Mesothelial cell of epicardium (in vitro differentiated cells): ENCODE measurements at places on chromosomes 4 and X.

- no peak for DNase-seq
Observed at GRCh38 chrX:136870064-136870463, 10.5 kb downstream of the RBMX start.

GRCh38 chrX:153818571-153819383 is 11.6 kb downstream of the PDZD4 start:
- no peak for DNase-seq

DNA sequence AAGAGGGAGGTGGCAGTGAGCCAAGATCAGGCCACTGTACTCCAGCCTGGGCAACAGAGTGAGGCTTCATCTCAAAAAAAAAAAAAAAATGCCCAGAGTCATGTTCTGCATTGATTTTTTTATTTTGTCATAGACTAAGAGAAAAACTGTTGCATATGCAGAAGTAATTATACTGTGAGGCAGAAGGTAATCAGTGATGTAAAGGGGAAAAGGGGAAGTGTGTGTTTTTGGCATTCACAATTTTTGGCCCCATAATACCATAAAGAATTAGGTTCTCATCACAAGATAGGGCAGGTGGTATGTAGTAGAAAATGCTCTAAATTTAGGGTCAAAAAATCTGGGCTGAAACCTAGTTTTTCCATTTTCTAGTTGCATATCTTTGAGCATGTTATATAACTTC is 47.3 kb upstream of the GAB1 start:
- no peak for DNase-seq

DNA sequence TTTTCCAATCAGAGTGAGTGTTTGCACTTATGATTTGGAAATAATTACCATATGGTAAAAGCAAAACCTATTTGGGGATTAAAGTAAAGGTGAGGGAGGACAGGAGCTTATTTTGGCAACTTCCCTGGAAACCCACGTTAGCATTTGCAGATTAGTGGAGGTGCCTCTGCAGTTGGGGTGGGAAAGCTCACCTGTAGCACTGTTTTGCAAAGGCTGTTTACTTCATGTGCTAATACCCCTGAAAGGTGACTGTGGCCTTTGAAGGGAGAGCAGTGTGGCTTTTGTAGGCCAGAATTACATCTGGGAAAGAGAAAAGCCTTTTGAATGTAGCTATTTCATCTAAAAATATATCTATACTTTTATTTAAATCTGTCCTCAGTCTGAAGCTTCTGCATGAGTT is 9.4 kb downstream of the SUPT20HL1 start:
- DNase-seq = no peak

DNA sequence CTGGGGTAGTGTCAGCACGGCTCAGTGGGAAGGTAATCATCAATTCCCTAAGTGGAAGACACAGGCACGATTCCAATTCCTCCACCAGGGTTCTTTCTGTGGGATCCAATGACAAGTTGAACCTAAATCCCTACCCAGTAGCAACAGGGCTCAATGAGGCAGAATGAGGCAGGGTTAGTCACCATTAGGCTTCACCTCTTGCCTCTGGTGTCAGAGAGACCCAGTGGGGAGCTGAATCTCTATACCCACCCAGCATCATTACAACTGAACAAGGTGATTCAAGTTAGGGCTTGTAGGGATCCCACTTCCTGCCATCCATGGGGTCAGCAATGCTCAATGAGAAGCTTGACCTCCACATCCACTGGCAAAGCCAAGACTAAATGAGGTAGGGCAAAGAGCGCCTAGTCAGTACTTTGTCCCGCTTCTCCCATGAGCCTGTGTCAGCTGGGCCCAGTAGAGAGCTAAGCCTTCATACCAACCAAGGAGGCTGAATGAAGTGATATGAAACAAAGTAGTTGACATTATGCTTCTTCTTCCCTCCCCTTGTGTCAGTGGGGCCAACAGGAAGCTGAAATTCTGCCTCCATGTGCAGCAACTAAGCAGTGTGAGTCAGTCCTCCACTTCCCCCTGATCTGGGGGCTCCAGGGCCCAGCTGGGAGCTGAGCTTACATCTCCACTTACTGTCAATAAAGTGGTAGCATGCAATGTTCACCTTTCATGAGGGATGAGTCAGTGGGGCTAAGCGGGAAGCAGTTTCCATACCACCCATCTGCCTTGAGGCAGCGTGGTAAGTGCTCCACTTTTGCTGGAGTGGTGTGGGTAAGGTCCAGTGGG is 36.4 kb upstream of the RBM41 start:
- no peak for DNase-seq

GRCh38 chr4:36716874-36717273 is 435.5 kb downstream of the DTHD1 start:
- no peak for DNase-seq

GRCh38 chrX:107706309-107706708 is 69.3 kb downstream of the TSC22D3 start:
- no peak for DNase-seq

DNA sequence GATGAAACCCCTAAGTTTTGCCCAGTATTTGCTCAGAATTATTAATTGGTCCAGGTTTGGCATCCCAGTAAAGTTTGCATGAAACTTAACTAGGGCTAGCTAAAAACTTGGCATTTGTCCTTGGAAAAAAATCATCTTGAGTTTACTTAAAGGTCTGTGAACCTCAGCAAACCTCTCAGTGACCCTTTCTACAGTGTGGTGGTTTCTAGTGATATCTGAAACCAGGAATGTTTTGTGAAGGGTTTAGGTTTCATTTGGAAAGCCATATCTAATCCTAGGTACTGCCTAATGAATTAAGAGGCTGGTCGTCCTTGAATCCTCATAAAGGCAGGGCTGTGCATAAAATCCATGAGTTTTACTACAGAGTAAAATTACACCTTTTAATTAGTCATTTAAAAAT is 218.5 kb upstream of the ANKRD50 start:
- DNase-seq = no peak

DNA sequence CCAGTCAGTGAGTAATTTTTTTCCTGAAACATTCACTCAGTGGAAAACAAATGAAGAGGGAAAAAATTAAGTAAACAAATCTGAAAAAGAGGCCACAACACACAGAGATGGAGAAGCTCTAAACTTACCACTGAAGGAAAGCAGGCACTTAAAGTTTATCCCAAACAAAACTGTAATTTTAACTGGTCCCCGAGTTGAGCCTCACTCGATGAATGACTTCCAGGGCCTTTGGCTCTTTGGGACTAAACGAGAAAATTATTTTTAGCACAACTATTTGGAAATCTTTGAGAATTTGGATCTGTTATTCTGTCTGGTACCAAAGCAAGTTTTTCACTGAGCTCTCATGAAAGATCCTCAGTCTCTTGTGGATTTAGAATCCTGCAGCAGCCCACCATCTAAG is at the start of gene C1QTNF7:
C1QTNF7 (plus strand) TSS at position 333 of the 400 bp plus-strand sequence. CDS start 7,711 bp downstream, outside the sequence.
- DNase-seq = no peak

GRCh38 chr4:159416073-159416472 is 313.2 kb downstream of the RAPGEF2 start:
- no peak for DNase-seq

- DNase-seq = peak; percentile 5
Observed at GRCh38 chrX:47587091-47587891, 5.1 kb downstream of the TIMP1 start.

DNA sequence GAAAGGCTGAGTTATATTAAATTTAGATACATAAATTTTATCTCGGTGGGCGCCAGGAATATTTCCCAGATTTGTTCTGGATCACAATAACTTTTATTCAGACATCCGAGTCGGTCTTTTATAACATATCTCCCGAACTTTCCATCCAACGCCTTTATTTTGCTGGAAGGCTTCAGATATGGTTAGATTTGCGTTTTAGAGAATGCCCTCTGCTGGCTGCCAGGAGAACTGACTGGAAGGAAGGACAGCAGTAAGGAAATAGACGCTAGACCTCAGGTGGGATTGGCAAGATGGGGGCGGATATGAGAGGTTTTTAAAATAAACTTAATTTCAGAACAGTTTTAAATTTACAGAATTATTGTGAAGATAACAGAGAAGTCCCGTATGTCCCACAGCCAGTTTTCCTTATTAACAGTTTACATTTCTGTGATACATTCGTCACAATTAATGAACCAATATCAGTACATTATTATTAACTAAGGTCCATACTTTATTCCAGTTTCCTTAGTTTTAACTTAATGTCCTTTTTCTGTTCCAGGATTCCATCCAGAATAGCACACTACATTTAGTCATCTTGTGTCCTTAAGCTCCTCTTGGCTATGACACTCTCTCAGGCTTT is 4.6 kb upstream of the KANTR start:
- no peak for DNase-seq

DNA sequence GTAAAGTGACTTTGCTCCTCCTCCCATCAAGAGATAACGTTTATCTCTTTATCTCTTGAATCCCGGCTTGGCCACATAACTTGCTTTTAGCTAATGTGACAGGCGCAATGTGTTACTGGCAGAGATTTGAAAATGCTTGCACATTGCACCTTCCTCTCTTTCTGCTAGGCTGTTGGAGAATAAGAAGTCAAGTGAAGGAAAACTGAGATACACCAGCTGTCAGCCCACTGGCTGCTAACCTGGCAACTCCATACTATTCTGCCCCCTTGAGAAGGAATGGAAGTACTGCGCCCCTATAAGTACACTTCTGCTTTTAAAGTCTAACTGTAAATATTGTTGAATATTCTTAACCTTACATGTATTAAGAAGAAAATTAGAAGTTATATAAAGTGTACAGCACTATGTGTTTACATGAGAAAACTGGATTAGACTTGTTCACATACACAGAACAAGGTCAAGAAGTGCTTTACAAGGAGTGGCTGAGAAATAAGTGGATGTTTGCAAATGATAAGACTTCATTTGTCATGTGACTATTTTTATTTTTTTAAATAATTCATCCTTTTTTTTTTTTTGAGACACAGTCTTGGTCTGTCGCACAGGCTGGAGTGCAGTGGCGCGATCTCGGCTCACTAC is 424.5 kb upstream of the CTSO start:
- DNase-seq = no peak

DNA sequence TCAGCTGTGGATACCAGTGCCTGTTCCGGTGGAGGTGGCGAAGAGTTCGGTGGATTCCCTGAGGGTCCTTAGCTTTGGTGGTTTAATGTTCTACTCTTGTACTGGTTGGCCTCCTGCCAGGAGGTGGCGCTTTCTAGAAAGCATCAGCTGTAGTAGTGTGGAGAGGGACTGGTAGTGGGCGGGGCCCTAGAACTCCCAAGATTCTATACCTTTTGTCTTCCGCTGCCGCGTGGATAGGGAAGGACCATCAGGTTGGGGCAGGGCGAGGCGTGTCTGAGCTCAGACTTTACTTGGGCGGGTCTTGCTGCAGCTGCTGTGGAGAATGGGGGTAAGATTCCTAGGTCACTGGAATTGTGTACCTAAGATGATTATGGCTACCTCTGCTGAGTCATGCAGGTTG is 390.3 kb downstream of the FAM47A start:
- no peak for DNase-seq

DNA sequence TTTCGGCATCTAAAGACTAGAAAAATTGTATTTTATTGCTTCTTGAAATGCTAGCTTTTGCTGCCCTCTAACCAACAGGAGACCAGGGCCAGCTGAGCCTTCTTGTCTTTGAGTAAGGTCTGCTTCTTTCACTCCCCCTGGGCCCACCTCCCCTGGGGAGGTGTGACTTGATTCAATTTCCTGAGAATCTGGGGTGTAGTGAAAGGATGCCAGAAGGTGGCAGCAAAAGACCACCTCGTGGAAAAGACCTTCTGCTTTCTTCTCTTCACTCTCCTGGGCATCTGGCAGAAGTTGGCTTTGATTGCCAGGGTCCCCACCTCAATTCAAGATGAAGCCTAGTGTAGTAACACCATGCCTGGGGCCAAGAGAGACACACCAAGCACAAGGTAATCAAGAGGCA is 96.5 kb upstream of the MAOA start:
- no peak for DNase-seq

- DNase-seq = no peak
Observed at GRCh38 chrX:40155589-40156469, 58.1 kb upstream of the BCOR start.

GRCh38 chrX:137482136-137482535 is 83.8 kb upstream of the ZIC3 start:
- DNase-seq = no peak

GRCh38 chrX:337331-337831 is 18.8 kb upstream of the GTPBP6 start:
- DNase-seq = no peak

- DNase-seq = no peak
Observed at GRCh38 chr4:54165438-54165837, 63.7 kb upstream of the PDGFRA start.

GRCh38 chr4:26809811-26810210 is 50.8 kb upstream of the STIM2 start:
- DNase-seq = no peak

GRCh38 chrX:107565931-107566603 is 62.2 kb upstream of the PRPS1 start:
- DNase-seq = no peak

DNA sequence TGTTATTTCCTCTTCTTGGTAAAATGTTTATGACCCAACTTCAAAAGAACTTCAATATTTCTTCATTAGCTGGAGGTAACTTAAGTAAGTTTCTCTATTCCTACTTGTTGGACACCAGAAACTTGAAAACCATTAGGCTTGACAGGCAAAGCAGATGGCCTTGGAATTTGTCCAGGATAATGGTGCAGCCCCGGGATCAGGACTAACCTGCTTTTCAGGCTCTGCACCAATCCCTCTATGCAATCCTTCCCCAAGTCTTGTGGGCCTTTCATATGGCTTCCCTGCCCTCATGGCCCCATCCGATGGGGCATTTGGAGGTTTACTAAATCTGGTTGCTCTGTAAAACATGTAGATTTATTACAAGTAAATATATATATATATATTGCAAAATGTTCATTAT is 68.5 kb downstream of the SPINK2 start:
- DNase-seq = peak; percentile 67

- peak; percentile 94 for DNase-seq
Observed at GRCh38 chrX:154378799-154379568, at the start of gene EMD. Gene EMD (plus strand): TSS chrX:154379295. CDS start chrX:154379485, 190 bp downstream.

- DNase-seq = no peak
Observed at GRCh38 chr4:133000012-133000411, 149.1 kb upstream of the PCDH10 start.

DNA sequence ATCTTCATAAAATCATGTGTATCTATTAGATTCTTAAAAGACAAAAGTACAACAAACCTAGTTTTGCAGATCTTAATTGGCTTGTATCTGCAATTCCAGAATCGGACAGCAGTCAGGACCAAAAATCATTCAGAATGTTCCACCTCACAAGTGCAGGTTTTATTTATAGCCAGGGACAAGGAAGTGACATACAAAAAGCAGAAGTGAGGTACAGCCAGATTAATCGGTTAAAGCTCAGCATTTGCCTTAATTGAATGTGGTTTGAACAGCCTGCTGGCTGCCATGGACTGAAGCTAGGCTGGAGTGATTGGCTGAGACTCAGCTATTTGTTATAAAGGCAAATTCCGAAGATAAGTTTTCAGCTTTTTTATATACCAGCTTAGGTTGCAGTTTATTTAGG is 932.6 kb downstream of the C4orf33 start:
- no peak for DNase-seq

- DNase-seq = no peak
Observed at GRCh38 chr4:80276931-80277330, 10.5 kb downstream of the FGF5 start.

DNA sequence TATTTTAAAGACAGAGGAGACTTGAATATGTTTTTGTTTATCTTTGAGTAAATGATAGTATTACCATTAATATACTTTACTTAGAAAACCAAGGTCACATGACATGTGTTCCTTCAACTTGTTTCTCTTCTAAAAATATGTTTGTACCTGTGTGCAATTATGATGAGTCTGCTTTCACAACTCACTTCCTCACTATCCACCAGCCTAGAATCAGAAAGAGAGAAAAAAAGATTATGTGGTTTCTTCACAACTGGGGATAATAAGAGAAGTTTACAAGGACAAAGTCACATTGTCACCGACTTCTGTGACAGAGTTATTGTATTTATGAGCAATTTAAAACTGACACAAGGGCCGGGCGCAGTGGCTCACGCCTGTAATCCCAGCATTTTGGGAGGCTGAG is 1112.1 kb downstream of the RPA4 start:
- DNase-seq = no peak
